ENCODE measurements at places on chromosomes 1 and 21.

- DNase-seq: no peak
Measured at GRCh38 chr1:230248016-230248888, 177.9 kb downstream of the PGBD5 start.

GRCh38 chr1:23670709-23671108, 20.9 kb upstream of the RPL11 start:
- DNase-seq: no peak

DNA sequence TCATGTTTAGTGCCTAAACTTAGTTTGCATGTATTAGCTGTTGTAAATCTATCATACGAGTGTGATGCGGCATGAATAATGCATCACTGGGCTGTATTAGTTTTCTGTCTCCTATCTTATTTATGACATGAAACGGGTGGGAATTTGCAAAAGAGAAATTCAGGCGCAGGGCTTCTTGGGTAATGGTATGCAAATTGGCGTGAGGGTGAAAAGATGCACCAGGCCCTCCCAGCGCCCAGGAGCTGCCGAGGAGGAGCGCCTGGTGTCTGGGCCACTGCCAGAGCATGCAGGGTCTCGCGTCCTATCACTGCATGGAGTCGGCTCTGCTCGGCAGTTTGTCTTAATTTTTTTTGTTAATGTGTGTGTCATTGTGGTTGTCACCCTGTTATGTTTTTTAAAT, 82.9 kb upstream of the ACTL8 start:
- DNase-seq: no peak

DNA sequence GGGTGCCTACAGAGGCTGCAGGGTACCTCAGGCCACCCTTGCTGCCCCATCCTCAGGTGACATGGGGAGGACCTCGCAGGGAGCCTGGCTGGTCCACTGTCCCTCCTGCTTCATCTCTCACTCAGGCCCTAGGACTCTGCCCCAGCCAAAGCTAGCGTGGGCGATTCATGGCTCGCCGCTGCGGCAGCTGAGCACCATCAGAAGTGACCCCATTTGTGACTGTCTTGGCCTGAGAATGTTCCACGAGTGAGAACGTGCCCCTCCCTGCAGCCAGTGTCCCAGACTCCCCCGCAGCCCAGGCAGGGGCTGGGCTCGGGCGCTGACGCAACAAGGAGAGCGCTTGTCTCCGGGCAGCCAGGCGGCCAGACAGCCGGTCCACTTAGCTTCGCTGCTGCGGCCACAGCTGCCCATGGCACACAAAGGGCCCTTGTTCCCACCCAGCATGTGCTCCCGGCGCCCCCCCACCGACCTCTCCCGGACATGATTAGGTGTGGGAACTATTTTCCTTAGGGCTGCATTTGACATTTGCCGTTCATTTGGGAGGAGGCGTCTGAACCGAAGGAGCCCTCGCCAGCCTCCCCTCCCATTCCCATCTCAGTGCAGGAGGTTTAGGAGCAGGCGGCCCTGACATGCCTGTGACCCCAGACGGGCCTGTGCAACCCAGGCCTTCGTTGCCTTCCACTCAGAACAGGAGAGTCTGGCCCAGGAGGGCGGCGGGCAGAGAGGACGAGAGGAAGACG, 19.3 kb upstream of the POFUT2 start:
- DNase-seq: no peak

All from GM13976 (cell line).